ENCODE measurements at places on chromosomes 16 and 17. TPM values are rescaled to one million over a fixed set of nuclear protein-coding genes. Genes with fewer than 3 reads are reported as not detected.
A peak's percentile ranks its signal among the peaks of the same experiment; 100 is the strongest.

Gene TERB1
- 0.40 TPM for total RNA-seq

GRCh38 chr17:29586676-29587469 lies 2.6 kb downstream of the GIT1 start:
- peak overlapping the region; percentile 93 for H3K4me3 ChIP-seq
- peak overlapping the region; percentile 83 for H3K27ac ChIP-seq
- H3K4me1 ChIP-seq, result peaks cover 55% of the 10 kb centered on the region
- no peaks in the 10 kb centered on the region for H3K27me3 ChIP-seq
- DNase-seq, result no peak

- DNase-seq, result no peak
- H3K36me3 ChIP-seq, result peaks cover 4% of the 10 kb centered on the region
- no peak overlapping the region for H3K27ac ChIP-seq
- no peak overlapping the region for H3K4me3 ChIP-seq
- peaks cover 25% of the 10 kb centered on the region for H3K4me1 ChIP-seq
- H3K27me3 ChIP-seq, result no peaks in the 10 kb centered on the region
Measured at GRCh38 chr17:75049706-75050105, 2.7 kb downstream of the KCTD2 start.

- no peaks in the 10 kb centered on the region for H3K36me3 ChIP-seq
Measured at GRCh38 chr16:12868788-12869187, 32.6 kb upstream of the SHISA9 start.

All from T-helper 17 cell (primary cell).